ENCODE measurements at places on chromosomes 12 and 14. TPM values are rescaled to one million over a fixed set of nuclear protein-coding genes. Genes with fewer than 3 reads are reported as not detected.

The ACOT6 gene
- total RNA-seq: not detected

DNA sequence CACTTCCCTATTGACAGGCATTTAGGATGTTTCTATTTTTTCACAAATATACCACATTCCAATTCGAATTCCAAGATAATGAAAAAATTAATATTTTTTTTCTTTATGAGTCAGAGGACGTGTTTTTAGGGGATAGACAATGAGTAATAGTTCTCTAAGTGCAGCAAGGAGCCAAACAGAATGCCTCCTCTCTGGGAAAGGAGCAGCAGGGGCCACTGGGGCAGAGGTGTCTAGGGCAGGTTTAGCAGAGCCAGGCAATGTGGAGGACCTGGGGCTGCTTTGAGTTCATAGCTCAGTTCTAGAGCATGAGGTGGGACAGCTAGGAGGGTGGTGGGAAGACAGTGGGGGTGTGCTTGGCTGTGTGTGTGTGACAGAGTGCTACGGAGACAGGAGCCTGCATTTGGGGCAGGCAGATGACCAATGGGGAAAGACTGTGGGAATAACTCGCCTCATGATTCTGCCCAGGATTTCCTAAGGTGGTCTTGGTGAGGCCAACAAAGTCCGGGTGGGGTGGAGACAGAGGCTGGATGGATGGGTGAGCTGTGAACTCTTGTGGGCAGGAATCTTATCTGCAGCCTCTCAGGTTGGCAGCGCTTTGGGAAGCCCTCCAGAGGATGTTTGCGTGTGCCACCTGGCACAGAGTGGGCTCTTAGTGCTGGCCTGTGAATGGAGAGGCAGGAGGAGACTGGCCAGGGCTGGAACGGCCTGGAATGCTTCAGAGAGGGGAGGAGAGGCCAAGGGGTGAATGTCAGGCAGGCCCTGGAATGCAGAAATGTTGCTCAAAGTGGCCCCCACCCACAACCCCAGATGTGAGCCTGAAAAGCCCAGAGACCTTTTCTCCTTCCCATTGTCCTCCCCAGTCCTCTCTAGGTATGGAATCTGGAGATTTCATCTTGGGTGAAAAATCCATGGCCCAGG is 2.4 kb upstream of the KRT7 start:
- peak; percentile 83 for DNase-seq

The EIF5 gene
- total RNA-seq: 136 TPM

- DNase-seq: no peak
Observed at GRCh38 chr14:104595116-104595675, 9.4 kb downstream of the TMEM179 start.

DNA sequence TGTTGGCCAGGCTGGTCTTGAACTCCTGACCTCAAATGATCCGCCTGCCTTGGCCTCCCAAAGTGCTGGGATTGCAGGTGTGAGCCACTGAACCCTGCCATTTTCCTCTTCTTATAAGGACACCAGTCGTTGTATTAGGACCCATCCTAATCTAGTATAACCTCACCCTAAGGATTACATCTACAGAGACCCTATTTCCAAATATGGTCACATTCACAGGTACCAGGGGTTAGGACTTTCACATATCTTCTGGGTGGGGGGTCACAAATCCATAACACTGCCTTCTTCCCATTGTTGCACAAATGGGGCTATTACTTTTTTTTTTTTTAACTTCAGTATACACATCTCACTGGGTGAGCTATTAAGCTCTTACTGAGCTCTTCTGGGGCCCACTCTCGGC is 38.6 kb downstream of the ARF6 start:
- DNase-seq: no peak
